ENCODE measurements at places on chromosomes 7 and 10.

DNA sequence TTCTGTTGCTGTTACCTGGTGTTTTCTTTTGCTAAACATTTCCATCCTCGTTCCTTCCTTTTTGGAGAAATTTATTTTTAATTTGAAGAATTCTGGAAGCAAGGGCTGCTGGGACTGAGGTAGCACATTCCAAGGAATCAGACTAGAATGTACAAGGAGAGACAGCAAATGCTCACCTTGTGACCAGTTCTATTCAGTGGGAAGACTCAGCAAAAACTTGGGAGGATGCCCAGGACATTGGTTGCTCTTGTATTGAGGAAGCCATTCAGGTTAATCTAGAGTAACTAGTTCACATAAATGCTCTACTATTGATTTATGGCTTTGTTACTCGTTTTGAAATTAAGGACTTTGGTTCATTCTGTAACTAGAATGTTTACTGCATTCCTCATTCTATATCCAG lies 11.3 kb downstream of the PLCE1 start:
- no peak for DNase-seq

- no peak for DNase-seq
These were observed 255.4 kb upstream of the LRGUK start for GRCh38 chr7:133871757-133872156.

DNA sequence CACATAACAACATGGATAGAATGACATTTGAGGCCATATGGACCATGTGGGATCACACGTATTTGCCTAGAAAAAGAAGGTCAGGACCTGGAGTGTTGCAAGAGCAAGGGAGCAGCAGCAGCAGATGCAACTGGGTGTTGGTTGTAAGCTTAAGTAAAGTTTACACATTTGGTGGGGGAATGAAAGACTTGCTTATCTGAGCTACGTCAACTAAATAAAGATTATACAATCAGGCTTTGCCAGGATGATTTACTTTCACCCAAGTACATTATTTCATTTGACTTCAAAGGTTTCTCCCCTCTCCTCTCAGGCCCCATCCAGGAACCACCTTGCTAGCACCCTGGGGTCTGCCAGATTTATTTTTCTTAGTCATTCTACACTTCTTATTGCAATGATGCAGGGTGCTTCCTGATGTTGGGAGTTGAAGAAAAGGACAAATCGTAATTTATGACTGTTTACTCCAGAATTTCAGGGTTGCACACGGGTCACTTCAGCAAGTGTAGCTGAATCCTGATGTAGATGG lies 591.9 kb upstream of the IGFBP3 start:
- DNase-seq, result no peak

GRCh38 chr10:60444494-60445064 lies 54.9 kb upstream of the ANK3 start:
- DNase-seq, result no peak

GRCh38 chr7:153440715-153441114 lies 611.5 kb upstream of the DPP6 start:
- no peak for DNase-seq

DNA sequence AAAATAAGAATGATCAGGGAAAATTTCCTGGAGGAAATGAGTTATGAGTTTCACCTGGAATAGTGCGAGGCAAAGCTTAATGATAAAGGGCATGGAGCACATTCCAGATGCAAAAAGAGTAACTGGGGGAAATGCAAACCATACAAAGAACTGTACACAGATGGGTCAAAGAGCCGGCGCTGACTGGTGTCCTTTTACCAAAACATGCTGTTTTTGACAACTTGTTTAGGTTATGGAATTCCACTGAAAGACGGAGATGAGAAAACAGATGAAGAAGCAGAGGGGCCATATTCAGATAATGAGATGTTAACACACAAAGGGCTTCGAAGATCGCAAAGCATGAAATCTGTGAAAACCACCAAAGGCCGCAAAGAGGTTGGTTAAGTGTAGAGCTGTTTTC lies 98.2 kb downstream of the REEP3 start:
- DNase-seq, result no peak

DNA sequence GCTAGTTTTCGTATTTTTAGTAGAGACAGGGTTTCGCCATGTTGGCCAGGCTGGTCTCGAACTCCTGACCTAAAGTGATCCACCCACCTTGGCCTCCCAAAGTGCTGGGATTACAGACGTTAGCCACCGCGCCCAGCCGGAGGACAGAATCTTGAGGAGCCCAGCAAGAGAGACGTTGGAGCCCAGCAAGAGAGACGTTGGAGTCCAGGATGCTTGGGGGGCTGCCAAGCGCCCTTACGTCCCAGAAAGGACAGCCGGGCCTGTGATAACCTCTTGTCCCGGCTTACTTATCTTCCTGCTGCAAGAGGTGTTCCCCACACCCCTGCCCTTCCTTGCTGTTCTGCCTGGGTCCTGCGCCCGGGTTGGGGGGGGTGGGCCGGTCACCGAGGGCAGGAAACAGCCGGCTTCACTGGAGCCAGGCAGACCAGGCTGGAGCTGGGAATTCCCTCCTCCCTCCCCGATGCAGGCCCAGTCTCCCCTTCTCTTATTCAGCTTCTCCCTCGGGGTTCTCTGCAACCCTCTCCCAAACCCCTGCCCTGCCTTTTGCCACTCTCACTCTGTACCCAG lies 1.9 kb upstream of the EPHB4 start:
- DNase-seq, result no peak

DNA sequence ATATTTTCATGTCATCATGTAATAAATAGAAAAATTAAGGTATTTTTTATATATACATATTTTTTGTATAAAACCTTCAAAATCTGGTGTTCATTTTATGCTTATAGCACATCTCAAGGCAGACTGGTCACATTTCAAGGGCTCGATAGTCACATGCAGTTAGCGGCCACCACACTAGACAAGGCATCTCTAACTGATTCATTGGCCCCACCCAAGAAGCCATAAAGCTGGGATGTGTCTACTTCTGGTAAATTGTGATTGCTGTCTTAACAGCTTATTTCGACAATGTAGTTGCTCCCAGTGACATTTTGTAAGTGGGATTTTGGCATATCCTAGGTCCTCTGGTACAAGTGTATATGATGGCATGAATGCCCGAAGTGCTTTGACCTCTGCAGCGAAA lies 168.7 kb downstream of the FRMD4A start:
- no peak for DNase-seq

- DNase-seq, result no peak
These were observed 217.1 kb upstream of the GHITM start for GRCh38 chr10:83921984-83922860.

DNA sequence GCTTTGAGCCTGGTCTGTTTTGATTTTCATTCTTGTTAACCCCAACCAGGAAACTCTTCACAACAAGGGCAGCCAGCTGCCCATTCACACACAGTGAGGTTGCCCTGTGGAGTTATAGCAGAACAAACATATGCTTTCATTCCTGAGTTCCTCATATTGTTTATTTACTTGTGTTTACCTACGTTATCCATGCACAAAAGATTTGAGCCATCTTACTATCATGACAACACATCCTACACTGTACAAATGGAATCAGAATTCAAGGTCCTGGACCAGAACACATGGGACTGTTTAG lies 21.7 kb upstream of the BMPER start:
- DNase-seq, result no peak

DNA sequence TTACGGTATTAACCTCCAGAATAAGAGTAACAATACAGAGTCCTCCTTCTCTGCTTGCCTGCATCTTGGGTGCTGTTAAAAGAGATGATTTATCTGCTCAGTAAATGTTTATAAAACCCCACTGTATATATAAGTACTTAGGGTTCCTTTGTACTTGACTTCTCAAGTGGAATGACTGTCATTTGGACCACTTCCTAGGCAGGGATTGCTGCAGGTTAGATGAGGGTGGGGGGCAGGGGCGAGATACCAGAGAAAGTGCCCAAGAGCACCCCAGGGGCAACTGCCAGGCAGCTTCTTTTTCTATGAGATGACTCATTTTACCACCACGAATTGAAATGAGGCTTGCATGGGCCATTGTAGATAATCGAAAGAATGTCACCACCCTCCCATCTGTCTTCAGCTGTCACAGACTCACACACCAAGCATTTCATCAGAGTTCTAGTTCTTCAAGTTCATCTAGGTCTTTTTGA lies 421.9 kb upstream of the GALNT17 start:
- DNase-seq, result no peak

DNA sequence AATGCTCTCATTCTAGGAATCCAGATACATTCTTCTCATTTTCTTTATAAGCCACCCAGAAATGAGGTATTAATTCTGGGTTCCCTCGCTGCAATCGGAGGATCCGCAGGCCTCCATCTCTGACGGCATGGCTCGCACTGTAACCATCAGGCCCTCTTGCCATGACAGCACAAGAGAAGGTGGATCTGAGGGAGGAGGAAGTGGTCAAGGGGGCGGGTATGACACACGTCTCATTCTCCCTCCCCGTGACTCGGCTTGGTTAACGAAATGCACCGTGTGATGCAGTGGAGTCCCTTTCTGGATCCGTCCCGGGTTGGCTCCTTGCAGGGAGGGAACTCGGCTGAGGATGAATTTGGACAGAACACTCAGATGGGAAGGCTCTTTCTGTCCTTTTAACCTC lies 280.2 kb downstream of the TCERG1L start:
- no peak for DNase-seq

- DNase-seq, result peak; percentile 10
These were observed 50.8 kb downstream of the CYTH3 start for GRCh38 chr7:6221340-6222319.

DNA sequence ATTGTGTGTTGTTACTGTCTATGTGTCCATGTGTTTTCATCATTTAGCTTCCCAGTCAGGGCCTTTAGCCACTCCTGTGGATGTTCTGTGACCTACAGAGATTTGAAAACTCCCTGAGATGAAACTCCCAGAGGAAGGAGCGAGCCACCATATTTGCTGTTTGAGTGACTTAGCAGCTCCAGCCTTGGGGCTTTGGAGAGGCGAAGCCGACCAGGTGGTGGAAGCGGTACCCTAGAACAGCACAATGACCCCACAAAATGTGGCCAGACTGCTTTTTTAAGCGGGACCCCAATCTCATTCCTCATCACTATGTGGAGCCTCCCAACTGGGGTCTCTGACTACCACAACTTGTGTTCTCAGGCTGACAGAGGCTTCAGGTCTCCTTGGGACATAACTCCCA lies 323.9 kb upstream of the KCND2 start:
- no peak for DNase-seq

DNA sequence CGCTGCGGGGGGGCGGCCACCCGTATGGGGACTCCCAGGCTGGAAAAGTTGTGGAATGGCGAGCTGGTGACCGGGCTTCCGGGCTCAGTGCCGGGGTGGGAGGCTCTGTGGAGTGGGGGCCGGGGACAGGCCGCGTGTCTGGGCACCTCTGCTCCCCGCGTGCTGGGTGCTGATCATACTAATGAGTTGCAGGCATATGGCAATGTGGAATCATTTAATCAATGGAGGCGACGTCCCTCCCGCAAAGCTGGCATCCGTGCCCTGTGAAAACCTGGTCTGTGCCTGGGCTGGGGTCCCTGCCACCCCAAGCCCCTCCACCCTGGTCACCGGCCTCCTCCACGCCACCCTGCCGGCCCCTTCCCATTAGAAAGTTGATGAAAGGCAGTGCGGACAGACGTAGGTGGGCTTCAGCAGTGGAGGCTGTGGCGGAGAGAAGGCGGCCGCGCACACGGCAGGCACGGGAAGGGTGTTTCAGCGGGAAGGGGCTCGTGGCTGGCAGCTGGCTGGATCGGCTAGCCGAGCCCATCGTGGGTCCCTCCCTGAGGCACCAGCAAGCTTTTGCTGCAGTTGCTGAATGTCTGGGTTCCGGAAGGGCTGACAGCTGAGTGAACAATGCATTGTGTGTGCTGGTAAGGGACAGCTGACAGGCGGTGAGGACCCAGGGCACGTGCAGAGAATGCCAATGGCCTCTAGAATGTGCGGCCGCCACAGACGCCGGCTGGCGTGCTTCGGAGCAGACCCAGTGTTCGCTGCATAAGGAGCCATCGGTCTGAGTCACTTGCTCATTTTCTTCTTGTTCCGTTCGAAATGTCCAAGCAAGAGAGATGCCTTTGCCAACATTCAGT lies 1.5 kb downstream of the ADGRA1 start:
- no peak for DNase-seq

GRCh38 chr10:117775526-117775925 lies 233.0 kb downstream of the EMX2 start:
- DNase-seq, result no peak

DNA sequence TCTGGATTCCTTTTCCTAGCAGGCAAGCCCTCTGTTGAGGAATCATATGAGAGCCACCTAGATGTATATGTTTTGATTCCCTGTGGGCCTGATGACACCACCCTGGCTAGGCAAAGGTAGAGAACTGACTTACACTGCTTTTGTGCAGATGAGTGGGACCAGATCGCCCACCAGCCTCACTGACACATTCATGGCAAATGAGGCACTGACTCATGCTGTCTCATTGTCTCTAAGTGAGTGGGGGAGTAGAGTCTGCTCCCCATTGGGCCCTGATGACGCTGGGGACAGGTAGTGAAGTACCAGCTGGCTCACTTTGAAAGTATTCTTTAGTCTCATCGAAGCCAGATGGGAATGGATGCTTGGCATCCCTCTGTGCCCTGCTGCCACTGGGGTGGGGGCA lies 326.3 kb downstream of the ABCA13 start:
- DNase-seq, result no peak

DNA sequence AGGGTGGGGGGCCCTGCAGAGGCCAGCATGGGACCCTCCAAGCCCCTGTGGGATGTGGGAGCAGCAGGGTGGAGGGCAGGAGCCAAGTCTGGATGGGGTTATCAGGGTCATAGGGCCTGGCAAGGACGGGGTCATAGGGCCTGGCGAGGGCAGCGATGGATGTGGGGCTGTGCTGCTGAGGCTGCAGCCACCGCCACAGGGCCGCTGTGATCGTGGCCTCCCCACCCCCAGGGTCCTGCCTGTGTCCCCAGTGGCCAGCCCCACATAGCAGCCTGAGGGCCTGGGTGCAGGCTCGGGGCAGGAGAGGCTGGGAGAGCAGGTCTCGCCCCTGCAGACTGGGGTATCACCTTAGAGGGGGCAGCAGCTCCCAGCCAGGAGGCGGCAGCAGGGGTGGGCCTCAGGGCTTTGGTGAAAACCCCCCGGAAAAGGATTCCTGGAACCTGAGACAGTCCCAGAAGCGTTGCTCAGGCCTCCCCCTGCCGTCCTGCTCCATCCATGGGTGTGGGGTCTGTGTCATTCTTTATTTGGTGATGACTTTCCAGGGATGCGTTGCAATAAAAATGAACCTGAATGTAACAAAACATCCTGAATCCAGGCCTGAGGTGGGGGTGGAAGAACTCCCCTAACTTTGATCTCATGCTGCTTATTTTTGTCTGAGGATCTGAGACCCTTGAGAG lies 107.3 kb upstream of the SHH start:
- DNase-seq, result no peak

GRCh38 chr10:97123765-97124164 lies 62.0 kb downstream of the SLIT1 start:
- DNase-seq, result no peak

DNA sequence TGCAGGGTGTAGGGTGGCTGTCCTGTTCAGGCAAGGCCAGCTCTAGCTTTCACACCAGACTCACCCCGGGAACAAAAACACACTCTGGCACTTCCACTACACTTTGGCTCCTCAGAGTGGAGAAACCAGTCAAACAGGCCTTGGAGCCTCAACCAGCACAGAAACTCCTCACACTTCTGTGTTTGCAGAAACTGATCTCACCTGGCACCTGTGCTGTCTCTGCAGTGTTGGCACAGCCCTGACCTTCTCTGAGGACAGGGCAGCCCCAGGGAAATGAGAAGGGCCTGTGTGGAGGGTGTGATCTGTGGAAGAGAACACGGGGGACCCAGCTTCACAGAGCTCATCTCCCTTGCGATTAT lies 4.1 kb upstream of the CALML5 start:
- DNase-seq, result no peak

GRCh38 chr10:96509017-96509641 lies 4.6 kb downstream of the TLL2 start:
- no peak for DNase-seq

GRCh38 chr7:122886357-122887081 lies at the start of gene CADPS2:
TSS of gene CADPS2 (minus strand) at chr7:122886460. CDS start at chr7:122886337, 123 bp downstream.
- DNase-seq, result no peak

Data from stimulated activated naive CD4-positive, alpha-beta T cell (primary cell).